Astrocyte of the spinal cord (primary cell): ENCODE measurements at places on chromosomes 16 and 17.

DNA sequence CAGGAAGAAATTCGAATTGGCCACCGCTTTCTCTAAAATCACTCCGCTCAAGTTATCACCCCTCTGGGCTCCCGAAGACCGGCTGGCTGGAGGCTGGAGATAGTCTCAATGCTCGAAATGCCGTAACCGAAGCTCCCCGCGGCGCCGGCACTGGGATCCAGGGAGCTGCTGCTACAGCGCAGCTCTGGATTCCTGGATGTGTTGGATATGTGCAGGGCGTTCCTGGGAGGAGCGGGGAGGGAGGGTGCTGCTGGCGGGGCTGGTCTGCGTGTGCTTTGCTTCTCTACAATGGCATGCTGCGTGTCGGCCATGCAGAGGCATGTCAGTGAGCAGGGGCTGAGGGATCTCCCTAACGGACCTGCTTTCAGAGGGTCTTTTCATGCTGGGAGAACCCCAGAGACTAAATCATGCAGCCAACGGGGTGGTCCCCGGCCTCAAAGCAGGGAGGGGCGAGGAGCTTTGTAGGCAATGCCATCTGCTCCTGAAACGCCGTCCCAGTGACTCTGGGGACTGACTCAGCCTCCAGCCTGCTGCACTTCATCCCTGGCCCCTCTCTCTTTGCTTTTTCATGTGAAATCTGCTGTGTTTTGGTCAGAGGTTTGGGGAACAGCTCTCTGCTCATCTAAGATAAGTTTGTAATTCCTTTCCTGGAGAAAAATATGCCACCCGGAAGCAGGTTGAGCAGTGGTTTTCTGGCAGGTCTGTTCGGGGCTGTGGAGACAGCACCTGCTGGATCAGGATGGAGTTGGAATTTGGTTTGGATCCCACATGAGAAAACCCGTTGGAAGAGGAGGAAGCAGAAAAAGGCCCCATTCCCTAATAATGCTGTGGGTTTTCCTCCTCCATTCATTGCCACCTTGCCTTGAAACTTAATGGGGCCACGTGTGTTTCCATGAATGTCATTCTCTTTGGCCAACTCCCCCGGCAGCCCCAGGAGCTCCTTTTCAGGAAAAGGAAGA lies 311.4 kb downstream of the SEC14L1 start:
- DNase-seq, result peak; percentile 79

- DNase-seq, result no peak
Measured at GRCh38 chr17:46108120-46108519, 85.1 kb downstream of the KANSL1 start.

GRCh38 chr16:2910441-2910969 lies 1.2 kb upstream of the FLYWCH1 start:
- no peak for DNase-seq

GRCh38 chr17:28385406-28385805 lies 13.9 kb downstream of the SARM1 start:
- DNase-seq, result no peak

DNA sequence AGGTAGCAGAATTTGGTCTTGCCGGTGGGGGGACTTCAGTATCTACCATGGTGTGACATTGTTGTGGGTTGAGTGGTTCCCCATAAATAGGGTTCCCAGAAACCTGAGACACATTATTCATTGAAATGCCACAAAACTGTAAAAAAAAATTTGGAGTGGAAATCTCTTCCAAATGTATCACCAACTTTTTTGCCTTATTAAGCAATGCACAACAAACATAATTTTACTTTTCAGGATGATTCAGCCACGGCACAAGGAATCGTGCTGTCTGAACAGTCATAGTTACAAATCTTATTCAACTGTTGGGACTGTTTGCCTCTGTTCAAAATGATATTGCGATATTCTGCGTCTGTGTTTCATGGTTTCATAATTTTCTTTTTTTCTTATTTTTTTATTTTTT lies 181.2 kb downstream of the NTN1 start:
- DNase-seq, result no peak

DNA sequence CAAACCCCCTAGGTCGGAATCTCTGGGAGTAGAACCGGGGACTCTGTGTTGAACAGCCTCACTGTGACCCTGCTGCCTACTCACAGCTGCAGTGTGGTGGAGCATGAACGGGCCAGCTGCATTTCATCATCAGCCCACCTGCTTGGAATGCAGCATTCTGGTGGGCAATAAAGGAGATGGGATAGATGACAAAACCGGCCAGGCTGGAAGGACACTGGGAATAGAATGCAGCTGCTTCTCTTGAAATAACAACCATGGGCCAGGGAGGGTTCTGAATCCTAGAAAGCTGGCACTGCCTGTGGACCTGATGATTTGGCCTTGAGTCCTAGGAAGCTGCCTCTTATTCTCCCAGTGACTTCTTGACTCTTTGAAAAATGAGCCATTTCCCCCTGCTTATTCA lies 23.5 kb downstream of the CFAP97D1 start:
- peak; percentile 10 for DNase-seq

DNA sequence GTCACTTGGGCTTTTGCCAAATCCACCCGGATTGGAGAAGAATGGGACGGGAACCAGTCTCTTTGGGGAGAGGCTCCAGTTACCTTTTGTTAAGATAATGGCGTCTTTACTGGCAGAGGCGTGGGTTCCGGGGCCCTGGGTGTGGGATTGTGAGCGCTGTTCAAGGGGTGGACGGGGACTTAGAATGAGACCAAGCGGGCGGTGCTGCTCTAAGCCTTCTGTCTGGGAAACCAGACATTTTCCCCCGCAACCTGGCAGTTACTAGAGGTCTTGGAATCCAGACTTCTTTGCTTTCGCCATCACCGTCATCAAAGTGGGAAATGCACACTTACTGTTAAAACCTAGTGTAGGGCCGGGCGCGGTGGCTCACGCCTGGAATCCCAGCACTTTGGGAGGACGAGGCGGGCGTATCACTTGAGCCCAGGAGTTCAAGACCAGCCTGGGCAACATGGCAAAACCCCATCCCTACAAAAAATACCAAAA lies 706 bp downstream of the TEN1 start:
- DNase-seq, result no peak

- peak; percentile 31 for DNase-seq
Measured at GRCh38 chr16:87834668-87835473, 34.4 kb downstream of the SLC7A5 start.

DNA sequence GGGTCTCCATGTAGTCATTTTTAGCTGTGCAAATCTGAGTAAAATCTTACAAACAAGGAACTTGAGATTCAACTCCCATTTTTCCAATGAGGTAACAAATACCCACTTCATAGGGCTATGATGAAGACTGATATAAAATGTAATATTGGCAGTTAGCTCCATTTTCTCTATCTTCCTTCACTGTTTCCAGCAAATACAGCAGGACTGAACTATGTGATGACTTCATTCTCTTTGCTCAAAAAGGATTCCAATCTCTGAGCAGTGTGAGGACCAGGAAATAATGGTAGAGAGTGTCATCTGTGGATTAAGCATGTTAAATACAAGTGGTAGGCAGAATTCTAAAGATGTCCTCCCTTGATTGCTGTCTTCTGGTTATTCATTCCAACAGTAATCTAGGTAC lies 18.3 kb downstream of the RND2 start:
- no peak for DNase-seq

- DNase-seq, result no peak
Measured at GRCh38 chr16:67608364-67608763, 36.6 kb upstream of the CARMIL2 start.
